CD4-positive, alpha-beta memory T cell (primary cell): ENCODE measurements at places on chromosomes 6 and 20. TPM values are rescaled to one million over a fixed set of nuclear protein-coding genes. Genes with fewer than 3 reads are reported as not detected.

DNA sequence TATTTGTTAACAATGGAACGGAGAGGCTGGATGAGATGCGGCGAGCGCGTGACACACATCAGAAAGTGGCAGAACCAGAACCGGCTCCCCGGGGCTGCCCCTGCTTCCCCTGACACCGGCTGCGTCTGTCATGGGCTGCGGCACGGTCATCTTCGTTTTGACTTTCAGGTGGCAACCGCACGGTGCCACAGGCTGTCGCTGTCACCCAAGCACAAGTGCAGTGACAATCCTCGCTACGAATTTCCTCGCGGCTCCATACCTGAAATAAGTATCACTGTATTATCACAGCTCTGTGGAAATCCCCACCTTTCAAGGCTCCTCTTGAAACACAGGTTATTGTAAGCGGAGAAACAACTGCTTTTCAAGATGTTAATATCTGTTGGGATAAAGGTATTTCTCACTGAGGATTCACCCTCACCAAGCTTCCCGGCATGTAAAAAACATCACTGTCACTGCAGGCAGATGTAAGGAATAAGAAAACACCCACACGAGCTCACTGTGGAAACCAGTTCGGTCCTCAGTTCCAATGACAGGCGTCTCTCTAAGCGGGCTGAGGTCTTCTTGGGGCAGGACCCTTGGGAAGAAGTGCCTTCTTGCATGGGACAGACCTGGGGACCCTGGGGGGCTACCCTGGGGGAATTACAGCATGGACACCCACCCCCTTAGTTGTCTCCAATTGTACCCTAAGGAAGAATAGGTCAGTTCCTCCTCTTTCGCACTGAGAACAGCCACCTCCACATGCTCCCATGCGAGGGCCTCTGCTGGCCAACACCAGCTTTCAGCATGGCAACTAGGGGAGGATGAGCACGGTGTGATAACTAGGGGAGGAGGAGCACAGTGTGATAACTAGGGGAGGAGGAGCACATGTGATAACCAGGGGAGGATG is 86.3 kb downstream of the DACT2 start:
- no peak for DNase-seq

- no peak for DNase-seq
Observed at GRCh38 chr20:61799394-61799923, 266.2 kb downstream of the TAF4 start.

GRCh38 chr6:18613319-18613925 is 226.3 kb downstream of the RNF144B start:
- no peak for DNase-seq

DNA sequence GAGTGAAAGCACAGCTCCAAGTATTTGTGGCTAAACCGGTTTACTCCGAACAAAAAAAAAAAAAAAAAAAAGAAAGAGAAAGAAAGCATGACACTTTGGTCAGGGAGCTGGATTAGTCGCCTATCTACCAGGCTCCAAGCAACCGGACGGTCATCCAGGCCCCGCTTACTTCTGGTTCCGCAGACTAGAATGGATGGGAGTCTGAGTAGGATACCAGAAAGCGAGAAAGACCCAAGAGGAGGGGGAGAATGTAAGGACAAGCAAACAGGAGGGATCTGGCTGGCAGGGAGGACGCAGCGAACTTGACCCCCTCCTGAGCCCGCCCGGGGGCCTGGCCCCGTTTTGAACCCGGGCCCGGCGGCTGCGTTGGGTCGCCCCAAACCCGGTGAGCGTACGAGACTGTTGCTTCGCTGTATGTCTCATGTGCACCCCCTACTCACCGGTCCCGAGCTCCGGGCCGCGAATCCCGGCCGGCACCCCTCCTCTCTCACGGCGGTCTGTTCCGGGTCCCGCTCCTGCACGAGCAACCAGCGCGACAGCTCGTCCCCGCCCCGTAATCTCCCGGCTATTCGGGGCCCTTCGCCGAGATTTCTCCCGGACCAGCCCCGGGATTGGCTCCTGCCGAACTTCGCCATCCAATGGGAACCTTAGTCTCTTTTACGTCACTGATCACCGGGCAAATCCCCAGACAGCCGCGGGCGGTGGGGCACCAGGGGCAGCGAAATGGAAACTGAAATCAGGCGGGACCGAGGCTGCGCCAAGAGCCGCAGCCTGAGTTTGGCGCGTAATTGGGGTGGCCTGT is at the start of gene TRIM26:
TRIM26 (minus strand) TSS at position 542 of the 802 bp plus-strand sequence. CDS start 14,303 bp downstream, outside the sequence.
- DNase-seq: peak; percentile 98

DNA sequence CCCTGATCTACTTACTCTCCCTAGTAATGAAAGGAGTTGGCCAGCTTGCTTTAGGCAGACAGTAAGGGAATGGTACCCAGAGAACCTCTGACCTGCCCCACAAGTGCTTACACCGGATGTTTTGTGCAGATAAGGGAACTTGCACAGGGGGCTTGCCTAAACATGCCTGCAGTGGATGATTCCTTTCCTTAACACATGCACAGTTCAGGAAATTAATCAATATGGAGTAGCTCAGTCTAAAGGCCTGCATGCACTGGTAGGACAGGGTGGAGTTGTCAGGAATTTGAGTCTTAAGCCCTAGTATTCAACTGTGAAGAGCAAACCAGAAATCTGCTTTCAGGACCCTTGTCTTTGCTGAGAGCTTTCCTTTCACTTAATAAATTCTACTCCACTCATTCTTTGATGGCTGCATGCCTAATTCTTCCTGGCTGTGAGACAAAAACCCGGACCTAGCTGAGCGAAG is 3.9 kb upstream of the TRIM38 start:
- DNase-seq: no peak

The DEFB124 gene
- total RNA-seq: not detected

The NKAIN4 gene
- not detected for total RNA-seq

The GNRH2 gene
- 1.2 TPM for total RNA-seq

The SLC22A7 gene
- total RNA-seq: not detected

The PPP1R3G gene
- total RNA-seq: not detected
